ENCODE measurements at places on chromosomes 6 and 20.

DNA sequence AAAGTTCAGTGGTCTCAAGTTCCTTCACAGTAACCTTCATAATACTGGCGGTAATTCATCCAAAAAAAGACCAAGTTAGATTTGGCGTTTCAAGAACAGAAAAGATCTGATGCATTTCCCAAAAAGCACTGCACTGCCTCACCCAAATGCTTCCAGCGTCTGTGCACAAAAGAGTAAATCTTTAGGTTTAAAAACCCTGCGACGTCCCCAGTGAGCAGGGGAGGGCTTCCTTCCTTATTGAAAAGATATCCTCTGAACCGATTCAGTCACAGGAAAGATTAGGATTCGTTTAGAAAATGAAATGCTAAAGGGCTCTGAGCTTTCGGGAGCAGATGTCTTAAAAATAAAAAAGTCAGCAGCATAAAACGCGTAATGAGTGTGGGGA, 654 bp downstream of the TBC1D7 start:
- peak; percentile 44 for DNase-seq

DNA sequence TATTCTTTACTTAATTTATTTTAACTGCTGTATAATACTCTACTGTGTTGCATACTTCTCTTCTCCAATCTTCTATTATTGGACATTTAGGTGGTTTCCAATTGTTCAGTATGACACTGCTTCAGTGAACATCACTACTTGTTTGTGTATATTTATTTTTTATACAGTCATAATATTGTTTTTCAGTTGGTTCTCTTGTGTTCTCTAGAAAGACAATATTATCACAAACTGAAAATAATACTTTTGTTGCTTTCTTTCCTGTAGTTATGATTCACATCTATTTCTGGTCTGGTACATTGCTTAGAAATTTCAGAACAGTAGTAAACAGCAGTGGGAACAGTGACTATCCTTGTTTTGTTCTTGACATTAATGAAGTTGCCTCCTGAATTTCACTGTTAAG, 62.8 kb upstream of the GTSF1L start:
- no peak for DNase-seq

DNA sequence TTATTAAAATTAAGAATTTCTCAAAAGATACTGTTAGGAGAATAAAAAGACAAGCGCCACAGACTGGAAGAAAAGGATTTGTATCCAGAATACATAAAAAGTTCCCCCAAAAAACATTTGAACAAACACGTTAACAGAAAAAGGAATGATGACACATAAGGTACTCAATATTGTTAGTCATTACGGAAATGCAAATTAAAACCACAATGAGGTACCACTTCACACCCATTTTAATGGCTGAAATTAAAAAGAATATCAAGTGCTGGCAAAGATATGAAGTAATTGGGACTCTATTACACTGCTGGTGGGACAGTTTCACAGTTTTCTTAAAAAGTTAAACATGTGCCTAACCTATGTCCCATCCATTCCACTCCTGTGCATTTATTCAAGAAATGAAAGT, 51.4 kb downstream of the HECA start:
- DNase-seq = no peak

- no peak for DNase-seq
These were observed 7.7 kb upstream of the AIF1 start for GRCh38 chr6:31607317-31607716.

DNA sequence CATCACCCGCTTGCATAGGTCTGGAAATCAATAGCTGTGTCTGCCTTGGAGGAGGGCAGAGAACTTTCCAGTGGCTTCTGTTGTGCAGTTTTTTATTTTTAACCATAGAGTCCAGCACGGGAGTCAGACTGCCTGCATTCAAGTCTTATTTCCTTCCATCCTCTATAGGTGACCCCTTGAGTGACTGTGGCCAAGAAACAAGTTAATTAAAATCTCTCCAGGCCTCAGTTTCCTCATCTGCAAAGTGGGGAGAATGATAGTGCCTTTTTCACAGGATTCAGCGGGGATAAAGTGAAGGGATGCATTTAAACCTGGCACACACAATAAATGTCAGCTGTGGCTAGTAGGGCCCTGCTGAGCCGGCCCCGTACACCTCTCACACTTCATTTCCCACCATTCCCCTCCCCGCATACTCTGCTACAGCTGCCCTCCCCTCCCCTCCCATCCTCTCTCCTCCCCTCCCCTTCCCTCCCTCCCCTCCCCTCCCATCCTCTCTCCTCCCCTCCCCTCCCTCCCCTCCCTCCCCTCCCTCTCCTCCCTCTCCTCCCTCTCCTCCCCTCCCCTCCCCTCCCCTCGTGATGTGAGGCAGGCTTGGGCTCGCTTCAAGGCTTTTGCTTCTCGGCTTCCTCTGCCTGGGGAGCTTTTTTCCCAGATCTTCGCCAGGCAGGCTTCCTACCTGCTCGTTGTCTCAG, 150.5 kb downstream of the TFAP2C start:
- no peak for DNase-seq

DNA sequence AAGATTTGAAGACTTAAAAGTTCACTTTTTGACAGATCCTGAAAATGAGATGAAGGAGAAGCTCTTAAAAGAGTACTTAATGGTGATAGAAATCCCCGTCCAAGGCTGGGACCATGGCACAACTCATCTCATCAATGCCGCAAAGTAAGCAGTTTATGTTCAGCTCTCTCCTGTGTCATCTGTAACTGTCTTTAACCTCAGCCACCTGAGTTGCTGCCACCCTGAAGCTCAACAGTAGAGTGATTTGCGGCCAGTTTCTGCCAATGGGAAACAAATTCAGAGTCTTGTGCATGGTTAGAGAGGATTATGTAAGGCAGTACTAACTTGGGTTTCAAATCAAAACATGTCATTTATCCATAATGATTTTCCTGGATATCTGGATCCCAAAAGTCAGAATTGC, 10.1 kb downstream of the TNFAIP3 start:
- DNase-seq = no peak

DNA sequence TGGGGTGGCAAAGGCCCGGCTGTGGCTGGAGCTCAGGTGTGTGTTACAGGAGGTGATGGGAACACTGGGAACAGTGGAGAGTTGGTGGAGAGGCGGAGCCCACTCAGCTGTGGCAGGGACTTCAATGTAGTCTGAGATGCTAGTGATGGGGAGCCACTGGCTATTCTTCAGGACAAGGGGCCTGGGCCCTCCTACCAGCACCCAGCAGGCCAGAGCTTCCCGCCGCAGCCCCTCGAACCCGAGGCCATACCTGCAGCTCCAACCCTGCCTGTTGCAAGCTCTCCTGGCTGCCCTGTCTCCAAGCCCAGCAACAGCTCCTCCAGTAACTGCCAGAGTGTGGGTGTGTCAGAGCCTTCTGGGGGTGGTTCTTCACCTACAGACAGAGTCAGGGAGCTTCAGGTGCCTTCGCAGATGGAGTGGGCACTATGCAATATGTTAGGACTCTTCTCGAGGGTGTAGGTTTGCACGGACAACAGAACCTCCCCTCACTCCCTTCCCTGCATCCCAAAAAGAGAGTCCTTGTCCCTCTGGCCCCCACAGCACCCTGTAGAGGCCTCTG, 146.2 kb upstream of the MLN start:
- DNase-seq = no peak

- no peak for DNase-seq
These were observed 55.0 kb downstream of the COL12A1 start for GRCh38 chr6:75150685-75151412.

GRCh38 chr6:109877028-109878004, 100.8 kb upstream of the GPR6 start:
- no peak for DNase-seq
